Activated naive CD4-positive, alpha-beta T cell (primary cell): ENCODE measurements at places on chromosomes 3 and 15.

DNA sequence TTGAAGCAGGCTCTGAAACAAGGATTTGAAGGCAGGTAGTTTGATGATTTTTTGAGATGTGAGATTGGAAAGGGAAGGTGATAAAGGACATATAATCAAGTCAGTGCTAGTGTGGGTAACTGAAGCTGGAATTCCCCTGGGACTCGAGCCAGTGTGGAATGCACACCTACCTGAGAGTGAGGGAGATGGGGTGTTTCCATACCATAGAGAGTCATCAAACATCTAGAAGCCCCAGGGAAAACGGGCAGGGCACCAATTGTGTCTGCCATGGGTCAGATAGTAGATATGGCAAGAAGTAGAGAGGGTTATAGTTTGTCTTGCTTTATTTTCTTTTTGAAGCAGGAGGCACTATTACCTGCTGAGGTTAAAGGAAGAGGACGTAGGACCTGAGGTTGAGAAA, 120.0 kb downstream of the SSR3 start:
- no peak for DNase-seq

DNA sequence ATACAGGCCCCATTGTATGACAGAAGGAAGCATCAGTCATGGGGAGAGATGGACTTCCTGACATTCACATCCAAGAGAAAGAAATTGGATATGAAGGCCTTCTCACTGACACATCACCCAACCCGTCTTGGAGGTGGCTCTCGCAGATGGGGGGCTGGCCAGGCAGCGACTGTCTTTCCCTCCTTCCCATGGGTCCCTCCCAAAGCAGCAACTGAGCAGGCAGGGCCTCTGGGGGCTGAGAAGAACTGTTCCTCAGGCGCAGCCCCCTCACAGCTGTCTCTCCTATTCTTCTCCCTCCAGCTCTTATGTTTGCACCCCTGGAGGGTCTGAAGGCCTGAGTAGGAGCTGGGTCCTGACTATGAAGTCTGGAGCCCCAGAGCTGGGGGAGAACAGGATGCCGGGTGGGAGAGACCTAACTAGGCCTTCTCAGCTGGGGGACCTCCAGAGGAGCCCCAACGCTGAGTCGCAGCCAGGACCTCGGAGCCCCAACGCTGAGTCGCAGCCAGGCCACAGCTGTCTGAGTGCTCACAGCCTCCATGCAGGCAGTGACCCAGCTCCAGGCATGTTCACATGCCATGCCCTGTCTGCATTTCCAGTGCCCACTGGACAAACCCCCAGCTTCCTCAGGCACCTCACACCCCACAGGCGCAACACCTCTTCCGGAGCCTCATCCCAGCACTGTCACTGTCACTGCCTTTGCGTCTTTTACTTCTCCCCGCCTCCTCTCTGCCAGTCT, 29.6 kb downstream of the UMPS start:
- DNase-seq: no peak

DNA sequence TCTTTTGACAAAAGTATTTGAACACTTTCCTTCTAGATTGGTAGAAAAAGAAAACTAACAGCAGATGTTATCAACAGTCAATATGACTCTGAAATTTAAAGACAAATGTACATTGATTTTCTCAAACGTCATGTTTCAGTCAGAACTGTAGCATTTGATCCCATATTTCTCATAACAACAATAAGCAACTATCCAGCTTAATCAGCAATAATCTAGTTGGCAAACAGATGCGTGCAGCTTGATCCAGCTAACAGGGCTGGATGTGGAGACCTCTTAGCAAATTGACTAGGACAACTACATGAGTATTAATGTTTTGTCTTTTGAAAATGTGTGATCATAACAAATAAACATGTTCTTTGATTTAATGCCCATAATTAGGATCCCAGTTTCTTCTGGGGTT, 94.0 kb upstream of the STT3B start:
- DNase-seq: no peak

GRCh38 chr3:41579861-41580260, 380.6 kb downstream of the CTNNB1 start:
- no peak for DNase-seq

- DNase-seq: no peak
Measured at GRCh38 chr3:62922326-62922725, 47.1 kb upstream of the CADPS start.

DNA sequence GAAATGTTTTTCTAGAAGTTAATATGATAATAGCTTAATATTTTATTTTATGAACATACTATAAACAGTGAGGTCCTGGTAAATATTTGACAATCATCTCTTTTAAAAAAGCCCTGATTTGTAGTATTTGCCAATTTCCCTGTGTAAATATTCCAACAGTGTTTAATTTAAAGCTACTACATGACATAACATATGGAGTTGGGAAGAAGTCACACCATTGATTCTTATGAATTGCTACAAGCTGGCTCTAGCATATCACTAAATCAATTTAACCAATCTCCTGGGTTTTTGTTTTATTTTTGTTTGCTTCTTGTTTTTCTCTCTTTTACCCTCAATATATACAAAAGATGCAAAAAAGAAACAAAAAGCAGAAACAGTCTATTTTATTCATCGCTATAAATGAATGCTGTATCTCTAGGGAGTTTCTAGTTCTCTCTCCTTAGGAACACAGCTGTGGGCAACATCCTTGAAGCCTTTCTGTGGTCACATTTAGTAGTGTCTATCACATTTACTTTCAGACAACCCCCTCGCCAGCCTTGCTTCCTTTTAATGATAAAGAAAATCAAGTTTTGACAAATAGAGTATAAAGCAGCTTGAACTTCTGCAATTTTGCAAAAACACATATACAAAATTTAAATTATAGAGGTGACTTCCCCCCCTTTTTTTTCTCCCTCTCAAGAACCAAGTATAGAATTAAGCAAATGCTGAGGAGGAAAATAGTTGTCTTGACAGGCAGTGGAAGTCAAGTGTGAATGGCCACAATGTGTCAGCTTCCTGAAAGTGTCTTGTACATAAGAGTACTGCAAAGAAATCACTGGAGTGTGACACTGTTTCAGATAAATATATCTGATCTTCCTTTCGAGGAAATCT, 21.4 kb downstream of the CCR1 start:
- DNase-seq: no peak

DNA sequence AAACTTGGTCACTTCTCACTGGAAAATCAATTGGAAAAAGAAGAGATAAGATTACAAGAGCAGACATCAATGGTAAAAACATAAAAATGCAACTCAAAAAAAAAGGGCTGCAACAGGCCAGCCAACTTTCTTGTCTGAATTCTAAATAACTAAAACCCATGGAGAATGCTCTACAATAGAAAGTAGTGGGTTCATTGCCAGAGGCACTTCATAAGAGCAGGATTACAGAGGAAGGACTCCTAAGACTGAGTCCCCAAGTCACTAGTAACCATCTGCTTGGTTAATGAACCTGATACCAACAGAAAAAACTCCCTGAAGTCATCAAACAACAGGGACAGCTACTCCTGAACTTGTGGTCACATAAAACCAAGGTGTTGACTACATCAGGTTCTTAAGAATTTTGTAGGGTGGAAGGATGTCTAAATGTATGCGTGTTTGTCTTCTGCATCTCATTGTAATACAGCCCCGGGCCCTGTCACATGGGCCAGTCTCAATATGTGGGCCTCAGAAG, 148.6 kb downstream of the IMPG2 start:
- DNase-seq: no peak

GRCh38 chr3:130739848-130740247, 6.8 kb downstream of the PIK3R4 start:
- no peak for DNase-seq

DNA sequence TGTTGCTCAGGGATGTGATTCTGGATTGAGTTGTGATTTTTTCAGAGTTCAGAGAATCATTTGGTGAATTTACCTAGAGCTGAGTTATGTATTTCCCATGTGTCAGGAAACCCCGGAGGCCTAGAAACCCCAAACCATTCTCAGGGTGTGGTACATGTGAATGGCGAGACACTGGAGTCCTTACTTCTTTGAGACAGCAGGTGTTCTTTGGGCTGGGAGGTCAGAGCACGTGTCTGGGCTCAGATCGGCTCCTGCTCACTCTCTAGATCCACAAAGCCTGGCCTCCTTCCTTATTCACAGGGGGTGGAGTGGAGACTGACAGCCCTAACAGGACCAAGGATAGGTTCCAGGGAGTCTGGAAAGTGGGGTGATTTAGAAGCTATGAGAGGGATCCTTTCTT, 145.8 kb downstream of the CHDH start:
- no peak for DNase-seq

GRCh38 chr3:115761927-115762305, 138.6 kb downstream of the GAP43 start:
- DNase-seq: no peak

DNA sequence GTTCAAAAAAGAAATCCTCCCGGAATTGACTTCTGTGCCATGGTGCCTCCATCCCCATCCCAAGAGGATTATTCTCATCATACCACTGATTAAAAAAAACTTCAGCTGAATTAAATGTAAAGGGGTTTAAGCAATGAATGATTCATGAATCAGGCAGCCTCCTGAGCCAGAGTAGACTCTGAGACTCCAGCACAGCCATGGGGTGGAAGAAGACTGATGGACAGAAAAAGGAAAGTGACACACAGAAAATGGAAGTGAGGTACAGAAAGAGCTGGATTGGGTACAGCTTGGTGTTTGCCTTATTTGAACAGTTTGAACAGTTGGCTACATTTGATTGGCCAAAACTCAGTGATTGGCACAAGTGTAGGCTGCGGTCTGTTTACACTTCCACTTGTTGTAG, 224.8 kb upstream of the ATP10A start:
- DNase-seq: no peak

- no peak for DNase-seq
Measured at GRCh38 chr15:91620229-91620628, 233.3 kb upstream of the SLCO3A1 start.

DNA sequence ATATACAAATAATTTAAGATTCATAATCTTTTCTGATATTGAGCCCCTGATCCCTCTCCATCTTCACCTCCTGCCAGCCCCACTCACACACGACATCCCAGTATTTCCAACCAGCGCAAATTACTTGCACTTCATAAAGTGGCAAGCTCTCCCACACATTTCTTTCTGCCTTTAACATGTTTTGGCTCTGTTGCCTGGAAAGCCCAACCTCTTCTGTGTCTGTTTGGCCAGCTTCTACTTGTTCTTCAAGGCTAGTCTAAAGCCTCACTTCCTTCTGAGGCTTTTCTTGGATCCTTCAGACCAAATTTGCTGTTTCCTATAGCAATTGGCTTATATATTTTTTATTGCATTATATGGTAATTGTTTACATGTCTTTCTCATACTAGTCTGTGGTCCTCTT, 5.1 kb upstream of the TM6SF1 start:
- DNase-seq: no peak

- DNase-seq: no peak
Measured at GRCh38 chr3:29695201-29695600, 414.3 kb downstream of the RBMS3 start.

- DNase-seq: no peak
Measured at GRCh38 chr3:100073714-100074307, 40.5 kb downstream of the FILIP1L start.

GRCh38 chr15:42182961-42183360, 25.1 kb downstream of the VPS39 start:
- DNase-seq: no peak

GRCh38 chr3:194304186-194304917, 46.8 kb downstream of the CPN2 start:
- DNase-seq: no peak

DNA sequence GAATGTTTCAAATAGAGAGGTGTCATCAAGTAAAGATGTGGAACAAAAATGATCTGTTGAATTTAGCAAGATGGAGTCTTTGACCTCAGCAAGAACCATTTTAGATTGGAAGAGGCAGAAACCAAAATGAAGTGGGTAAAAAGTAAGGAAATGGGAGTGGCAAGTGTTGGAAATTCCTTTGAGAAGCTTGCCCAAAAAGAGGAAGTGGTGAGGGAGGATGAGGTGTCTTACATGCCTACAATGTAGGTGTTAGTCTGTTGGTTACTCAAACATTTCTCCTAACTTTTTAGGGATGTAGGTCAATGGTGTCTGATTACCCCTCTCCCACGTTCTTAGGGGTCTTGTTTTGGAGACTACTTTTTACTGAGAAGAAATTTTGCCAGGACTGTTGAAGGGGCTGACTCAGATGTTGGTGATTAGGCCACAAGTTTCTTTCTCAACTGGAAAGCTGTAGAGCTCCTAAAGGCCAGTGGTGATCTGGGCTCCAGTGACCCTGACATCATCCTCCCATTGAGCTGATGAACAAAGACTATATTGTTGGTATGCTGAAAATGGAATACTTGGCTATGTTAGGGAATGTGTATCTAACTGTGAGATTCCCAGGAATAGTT, 5.1 kb downstream of the PPP2R3A start:
- DNase-seq: no peak

- DNase-seq: no peak
Measured at GRCh38 chr3:4814305-4814903, 164.8 kb upstream of the BHLHE40 start.

GRCh38 chr3:165641569-165642310, 195.5 kb downstream of the BCHE start:
- no peak for DNase-seq

- DNase-seq: no peak
Measured at GRCh38 chr3:128068156-128068620, 16.0 kb downstream of the SEC61A1 start.

DNA sequence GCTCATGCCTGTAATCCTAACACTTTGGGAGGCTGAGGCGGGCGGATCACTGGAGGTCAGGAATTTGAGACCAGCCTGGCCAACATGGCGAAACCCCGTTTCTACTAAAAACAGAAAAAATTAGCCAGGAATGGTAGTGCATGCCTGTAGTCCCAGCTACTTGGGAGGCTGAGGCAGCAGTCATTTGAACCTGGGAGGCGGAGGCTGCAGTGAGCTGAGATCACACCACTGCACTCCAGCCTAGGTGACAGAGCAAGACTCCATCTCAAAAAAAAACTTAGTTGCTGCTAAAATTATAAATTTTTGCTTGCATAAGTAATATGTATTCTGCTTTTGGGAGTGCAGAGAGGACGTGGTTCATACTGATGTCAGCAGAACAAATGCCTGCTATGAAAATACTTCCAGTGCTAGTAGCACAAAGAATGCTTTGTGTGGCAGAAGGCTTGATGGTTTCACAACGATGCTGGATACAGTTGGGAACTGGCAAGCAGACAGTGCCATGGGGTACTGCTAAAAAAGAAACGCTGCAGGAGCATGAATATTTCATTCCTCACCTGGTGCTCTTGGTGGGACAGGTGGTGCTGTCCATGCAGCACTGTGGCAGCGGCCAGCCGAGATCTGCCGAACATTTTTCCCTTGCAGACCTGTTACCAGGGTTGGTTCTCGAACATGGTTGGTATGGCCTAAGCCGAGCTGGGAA, 31.1 kb downstream of the FBXL22 start:
- no peak for DNase-seq

- DNase-seq: no peak
Measured at GRCh38 chr3:6504834-6505233, 356.1 kb upstream of the GRM7 start.
